ENCODE measurements at places on chromosomes 5 and 9.

GRCh38 chr9:99054581-99054980 is 50.3 kb upstream of the TGFBR1 start:
- DNase-seq: no peak

DNA sequence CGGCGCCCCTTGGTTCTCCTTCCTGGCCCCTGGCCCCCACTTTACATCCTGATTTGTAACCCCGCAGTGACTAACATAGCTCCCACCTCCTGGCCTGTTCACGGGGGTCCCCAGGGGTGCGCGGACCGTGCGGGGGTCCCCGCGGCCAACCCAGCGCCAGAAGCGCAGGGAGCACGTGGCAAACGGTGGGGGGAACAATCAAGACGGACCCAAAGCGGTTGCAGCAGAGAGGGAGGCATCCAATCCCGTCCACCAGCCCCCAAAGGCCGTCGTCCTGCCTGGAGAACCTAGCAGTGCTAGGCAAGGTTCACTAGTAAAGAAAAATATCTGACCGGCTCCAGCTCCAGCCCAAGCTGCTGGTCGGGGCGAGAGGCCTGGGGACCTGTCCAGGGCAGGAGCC is 201.5 kb downstream of the AUH start:
- DNase-seq: no peak

GRCh38 chr9:16417161-16417560 is 453.3 kb downstream of the BNC2 start:
- no peak for DNase-seq

DNA sequence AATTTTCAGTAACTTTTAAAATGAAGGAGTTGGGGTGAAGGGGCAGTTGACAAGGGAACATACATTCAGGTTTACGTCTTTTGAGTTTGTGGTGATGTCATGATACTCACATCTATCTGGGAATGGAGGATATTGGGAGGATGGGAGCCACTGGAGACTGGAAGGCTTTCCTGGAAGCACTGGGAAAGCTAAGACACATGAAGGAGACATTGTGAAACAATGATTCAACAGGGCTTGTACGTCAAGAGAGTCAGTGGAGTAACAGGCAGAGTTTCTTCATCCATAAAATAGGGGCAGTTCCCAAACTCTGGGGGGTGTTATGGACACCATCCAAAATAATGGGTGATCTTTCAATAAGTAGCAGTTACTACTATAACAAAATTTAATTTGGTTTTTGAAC is 572.8 kb downstream of the CCDC171 start:
- no peak for DNase-seq

GRCh38 chr9:127366594-127366993 is 30.4 kb upstream of the SLC2A8 start:
- no peak for DNase-seq

GRCh38 chr9:25396828-25397227 is 281.4 kb downstream of the TUSC1 start:
- DNase-seq: no peak

GRCh38 chr5:76305269-76305668 is 97.8 kb upstream of the IQGAP2 start:
- DNase-seq: no peak

DNA sequence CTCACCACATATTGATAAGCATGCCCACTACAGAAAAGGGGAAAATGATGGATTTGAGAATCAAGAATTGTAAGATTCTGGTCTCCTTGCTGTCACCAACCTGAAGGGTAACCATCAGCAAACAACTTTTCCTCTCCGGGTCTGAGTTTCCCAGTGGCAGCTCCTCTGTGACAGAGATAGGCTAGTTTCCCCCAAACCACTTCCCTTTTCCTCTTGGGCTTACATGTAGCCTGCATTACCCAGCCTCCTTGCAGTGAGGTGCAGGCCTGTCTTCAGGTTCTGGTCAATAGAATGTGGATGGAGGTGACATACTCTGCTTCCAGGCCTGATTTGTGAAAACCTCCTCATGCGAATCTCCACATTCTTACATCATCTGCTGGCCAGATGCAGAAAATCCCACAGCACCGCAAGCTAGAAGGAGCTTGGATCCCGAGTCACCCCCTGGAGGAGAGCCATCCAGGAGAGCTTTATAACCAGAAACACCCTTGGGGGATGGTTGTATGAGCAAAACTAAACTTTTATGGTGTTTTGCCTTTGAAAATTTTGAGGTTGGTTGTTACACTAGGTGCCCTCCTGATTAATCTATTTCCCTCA is 206.1 kb downstream of the RGS3 start:
- DNase-seq: no peak

DNA sequence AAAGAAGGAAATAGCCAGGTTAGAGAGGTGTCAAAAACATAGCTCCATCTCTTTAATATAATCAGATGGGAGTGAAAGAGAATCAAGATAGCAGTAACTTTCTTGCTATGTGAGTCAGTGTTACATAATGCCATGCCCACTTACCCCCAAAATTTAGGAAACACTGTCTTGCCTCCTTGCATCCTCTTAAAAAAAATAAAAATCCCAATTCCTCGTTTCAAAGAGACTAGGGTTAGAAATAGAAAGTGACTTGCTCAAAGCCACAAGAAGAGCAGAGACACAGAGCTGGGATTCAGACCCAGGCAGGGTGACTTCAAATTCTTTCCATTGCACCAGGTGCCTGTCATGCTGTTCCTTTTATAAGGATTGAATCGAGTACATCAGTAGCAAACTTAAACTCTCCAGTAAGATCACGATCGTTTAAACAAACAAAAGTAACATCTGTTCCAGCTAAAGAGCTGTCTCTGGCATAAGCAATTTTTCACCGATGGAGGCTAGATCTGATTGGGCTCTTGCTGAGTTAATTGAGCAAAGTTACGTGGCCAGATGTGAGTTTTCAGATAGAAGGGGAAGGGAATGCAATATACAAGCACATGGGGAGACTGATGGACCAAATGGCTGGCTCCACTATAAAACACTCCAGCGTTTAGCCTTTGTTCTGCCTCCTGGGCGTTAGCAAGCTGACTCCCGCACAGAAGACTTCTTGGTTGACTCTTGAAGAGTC is 176.9 kb downstream of the PALM2AKAP2 start:
- peak; percentile 5 for DNase-seq

DNA sequence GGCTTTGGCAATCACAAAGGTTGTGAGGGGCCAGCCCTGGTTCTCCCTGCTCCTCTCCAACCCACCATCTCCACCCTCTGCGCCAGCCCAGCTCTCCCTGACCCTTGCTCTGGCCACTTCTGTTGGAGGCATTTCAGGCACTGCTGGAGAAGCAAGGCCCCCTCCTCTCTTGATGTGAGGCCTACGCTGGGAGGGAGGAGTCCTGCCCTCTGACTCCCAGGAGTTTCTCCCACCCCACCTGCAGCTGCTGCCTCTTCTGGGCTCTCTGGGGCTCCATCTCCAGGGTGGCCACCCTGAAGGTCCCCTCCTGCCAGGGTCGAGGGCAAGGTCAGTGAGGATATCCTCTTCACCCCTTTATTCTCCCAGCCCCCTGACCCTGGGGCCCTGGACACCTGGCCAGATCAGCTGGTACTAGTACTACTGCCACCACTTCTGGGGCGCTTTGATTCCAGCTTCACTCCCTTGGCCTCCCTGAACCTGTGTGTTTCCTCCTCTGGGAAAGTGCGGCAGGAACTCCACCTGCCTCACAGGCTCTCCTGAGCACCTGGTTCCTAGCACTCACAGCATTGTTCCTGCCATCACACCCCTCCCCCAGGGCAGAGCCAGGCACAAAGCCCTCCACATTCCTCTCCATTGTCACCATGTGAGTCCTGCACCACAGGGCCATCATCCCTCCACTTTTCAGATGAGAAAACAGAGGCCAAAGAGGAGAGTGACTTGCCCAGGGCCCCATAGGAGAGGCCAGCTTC is 23.8 kb upstream of the TDRD7 start:
- peak; percentile 12 for DNase-seq

DNA sequence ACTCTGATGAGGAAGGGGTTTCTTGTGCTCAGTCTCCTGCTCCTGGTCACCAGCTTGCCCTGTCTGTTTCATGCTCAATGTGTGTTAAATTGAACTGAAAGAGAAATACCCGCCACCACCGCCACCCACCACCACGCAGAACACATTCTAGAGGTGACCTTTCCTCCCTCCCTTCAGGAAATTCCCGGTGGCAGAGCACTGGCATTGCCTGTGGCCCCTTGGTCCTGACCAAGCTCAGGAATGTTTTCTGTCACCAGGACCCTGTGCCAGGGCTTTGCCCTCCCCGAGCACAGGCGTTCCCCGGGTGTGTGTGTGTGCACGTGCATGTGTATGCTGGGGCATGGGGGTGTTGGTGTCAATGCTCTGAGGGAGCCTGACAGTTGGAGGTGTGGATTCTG is 10.2 kb upstream of the SLC25A51 start:
- no peak for DNase-seq

DNA sequence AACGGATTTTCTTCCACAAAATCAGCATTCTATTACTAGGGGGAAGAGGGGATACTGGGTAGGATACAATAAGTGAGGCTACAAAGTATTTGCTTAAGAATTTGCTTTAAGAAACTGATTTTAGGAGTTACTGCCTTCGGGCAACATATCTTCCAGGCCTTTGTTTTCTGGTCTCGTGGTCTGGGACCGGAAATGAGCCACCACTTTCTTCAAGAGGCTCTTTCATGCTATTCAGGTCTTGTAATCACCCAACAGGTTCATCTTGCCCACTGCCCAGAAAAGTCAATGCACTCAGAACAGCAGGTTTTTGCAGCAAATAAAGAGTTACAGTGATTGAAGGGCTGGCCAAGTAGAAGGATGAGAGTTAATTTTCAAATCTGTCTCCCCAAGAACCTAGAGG is 6.6 kb upstream of the AOPEP start:
- DNase-seq: no peak

Measured in NCI-H146 (cell line).